ENCODE measurements at places on chromosomes 6 and 20.

DNA sequence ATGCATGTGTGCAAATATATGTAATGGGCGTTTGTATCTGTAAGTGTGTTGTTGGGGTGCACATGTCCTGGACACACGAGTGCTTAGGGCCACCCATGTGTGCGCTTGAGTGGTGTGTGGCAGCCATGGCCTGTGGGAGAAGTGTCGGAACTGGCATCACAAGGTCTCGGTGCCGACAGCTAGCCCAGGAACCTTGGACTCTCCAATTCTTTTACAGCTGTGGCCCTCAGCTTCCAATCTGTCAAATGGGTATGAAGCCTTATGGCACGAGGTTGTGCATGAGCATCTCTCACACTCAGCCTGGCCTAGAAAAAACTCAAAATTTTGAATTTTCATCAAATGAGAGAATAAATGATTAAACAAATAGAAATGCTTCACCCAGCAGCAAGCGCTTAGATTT is 42.0 kb downstream of the SPDEF start:
- no peak for DNase-seq

DNA sequence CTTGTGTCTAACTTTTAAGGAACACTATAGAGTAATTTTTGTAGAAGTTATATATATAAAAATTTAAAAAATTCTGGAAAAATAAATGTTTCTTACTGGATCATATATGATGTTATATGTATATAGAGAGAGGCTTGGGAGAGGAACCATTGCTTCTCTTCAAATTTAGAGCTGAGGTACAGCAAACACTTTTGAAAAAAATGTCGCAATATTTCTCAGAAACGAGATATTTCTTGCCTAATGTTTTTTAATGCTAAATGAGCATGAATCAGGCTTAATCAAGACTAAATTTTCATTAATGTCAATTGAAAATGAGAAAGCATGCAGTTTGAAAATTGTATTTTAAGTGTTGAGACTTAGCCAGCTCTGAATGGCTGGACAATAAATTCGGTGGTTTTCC is 2.6 kb downstream of the PKIB start:
- DNase-seq = no peak

- DNase-seq = no peak
Measured at GRCh38 chr6:138422861-138423260, 18.8 kb downstream of the HEBP2 start.

GRCh38 chr20:35600993-35601973 is 14.3 kb upstream of the SPAG4 start:
- DNase-seq = peak; percentile 60

DNA sequence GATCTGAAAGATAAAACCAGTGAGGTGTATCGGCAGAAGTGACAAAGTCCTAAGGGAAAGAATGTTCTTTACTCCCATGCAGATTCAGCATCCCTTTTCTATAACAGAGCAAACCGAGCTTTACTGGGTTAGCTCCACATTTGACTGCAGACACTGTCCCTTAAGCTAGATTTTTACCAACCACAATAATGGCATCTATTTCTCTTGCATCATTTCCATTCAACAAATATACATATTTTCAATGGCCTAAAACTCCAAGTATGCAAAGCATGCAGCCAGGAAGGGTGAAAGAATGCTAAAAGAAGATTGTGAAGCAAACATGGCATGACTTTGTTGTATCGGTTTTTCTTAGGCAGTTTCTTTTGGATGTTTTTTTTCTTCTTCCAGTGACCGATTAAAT is 255.4 kb downstream of the OGFRL1 start:
- DNase-seq = no peak

- DNase-seq = no peak
Measured at GRCh38 chr20:5265662-5265985, 51.1 kb downstream of the PROKR2 start.

DNA sequence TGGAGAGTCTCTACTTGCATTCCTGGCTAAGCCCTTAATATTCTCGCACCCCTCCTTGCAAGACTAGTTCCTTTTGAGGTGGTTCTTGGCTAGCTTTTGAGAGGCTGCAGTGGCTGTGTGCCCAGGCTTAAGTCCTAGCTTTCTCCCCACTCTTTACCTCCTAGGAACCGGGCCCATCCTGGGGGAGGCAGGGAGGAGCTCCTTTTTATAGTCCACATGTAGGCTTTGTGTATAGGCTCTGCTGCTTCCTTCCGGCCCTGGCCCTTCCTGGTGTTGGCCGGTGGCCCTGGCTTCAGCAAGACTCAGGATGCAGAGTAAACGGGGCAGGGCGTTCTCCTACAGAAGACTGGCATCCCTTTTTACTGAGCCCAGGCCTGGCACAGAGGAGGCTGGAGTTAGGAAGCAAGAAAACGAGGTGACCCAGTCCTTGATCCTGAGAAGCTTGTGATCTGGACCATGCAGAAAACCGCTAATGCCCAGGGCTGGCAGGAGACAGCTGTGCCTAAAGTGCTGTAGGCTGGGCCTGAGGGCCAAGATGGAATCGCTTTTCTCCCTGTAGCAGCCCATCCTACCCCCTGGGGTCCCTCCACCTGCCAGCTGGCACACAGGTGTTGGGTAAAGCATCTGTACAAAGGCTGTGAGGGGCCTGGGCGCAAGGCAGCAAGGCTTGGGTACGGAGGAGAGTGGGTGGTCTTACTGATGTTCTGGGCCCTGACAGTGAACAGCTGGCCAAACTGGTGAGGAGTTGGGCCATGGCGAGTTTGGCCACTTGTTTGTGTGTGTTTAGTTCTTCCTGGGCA is 8.7 kb downstream of the PLCG1 start:
- DNase-seq = no peak

GRCh38 chr6:111367393-111368088 is 115.5 kb downstream of the REV3L start:
- no peak for DNase-seq

DNA sequence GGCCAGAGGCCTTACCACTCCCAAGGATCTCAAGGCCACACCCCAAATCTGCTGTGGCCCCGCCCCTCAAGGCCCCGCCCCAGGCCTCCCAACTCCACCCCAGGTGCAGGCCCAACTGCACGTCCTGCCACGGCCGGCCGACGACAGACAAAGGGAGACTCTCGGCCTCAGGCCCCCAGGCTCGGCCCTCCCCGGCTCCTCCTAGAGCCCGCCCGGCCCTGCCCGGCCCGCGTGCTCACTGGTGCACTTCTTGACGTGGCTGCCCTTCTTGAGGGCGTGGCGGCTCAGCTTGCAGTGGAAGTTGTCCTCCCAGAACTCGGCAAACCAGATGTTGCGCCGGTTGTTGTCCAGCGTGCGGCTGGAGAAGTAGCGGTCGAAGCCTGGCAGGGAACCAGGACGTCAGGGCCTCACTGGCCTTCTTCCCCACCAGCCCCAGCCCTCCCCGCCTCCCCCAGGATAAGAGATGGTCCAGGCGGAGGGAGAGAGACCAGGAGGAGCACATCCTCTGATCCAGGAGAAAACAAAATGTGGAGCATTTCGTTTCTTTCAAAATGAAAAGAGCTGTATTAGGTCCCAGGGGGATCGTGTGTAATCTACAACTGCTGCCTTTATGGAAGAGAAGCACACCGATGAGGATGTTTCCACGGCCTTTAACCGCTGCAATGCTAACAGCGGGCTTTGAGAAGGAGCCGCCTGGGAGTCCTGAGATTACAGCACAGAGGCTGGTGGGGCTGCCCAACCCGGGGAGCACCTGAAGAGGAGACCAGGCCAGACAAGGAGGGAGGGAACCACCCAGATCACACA is 89.4 kb downstream of the GRM4 start:
- no peak for DNase-seq

DNA sequence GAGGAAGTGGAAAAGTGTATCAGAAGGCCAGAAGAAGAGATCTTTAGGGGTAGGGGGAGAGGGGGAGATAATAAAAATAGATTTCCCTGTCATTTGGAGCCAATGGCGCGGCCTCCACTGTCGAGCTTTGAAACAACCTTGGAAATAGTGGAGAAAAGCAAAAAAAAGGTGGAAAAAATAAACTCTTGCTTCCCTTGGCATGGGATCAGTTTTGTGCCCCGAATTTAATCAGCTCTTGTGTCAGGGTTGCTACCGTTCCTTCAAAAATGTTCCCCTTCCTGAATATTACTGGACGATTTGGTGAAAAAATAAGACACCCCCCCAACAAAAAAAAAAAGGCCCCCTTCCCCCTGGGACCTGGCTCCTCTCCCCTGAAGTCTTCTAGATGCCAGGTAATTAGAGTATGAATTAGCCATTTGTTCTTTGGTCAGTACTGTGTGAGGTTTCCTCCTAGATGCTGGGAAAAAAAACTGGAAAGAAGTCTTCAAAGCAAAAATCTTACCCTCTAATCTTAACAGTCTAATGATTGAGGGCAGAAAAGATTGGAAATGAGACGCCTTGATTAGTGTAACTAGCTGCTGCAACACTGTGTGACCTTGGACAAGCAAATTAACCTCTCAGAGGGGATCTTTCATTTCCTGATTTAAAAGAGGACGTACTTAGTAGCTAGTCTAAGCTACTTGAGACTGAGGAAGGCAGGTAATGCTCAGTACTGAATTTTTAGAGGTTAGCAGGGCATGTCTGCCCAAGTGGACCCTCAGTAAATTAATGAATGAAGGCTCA is 872 bp upstream of the RBM39 start:
- DNase-seq = no peak

DNA sequence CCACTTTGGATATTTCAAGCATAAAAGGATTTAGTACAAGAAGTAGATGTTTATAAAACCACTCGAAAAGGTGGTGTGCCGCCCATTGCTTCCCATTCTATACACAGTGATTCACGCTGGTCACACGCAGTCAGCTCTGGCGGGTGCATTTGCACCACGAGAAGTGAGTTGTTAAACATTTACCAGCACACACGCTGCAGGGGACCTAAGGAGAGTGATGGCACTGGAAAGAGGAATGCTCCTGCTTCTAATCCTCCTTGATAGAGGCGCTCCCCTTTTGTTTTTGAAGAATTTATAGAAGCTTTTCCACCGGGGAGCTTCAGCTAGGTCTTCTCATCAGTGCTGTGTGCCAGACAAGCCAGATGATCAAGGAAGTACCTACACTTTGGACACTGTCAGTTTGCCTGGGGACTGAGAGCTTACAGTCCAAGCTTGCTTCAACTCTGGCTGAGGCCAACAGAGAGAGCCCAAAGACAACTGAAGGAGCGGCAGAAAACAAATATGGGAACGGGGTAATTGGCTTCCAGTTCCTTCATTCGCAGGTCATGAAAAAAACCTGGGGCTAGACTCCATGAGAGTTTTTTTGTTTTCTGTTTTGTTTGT is 31.2 kb downstream of the MUC22 start:
- DNase-seq = no peak

Measured in stimulated activated CD8-positive, alpha-beta memory T cell treated with anti-CD3 and anti-CD28 coated beads, Interleukin-4, amount 100 ng/mL, for 4 hours (primary cell).